GM04504 (cell line): ENCODE measurements at places on chromosomes 6 and 20.

DNA sequence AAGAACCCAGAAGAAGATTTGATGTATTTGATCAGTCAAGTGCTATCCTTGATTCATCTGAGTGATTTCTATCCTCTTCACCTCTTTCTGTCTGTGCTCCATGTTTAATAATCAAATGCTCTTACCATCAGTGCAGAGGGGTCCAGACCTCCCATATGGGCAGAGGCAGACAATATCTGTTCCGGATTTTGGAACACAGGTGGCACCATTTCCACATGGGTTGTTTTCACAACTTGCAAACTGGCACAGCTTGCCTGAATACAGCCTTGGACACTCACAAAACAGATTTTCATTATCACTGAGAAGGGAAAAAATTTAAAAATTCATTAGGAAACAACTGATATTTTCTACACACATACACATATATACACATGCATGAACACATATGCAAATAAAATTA, 228.5 kb downstream of the PHF3 start:
- no peak for DNase-seq

DNA sequence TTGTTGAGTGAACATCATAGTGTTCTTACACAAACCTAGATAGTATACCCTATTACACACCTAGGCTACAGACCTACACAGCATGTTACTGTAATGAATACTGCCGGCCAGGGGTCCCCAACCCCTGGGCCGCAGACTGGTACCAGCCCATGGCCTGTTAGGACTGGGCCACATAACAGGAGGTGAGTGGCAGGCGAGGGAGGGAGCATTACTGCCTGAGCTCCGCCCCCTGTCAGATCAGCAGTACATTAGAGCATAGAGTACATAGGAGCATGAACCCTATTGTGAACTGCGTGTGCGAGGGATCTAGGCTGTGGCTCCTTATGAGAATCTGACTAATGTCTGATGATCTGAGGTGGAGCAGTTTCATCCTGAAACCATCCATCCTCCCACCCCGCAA, 126.3 kb downstream of the PRND start:
- no peak for DNase-seq

- no peak for DNase-seq
These were observed 295.0 kb upstream of the PRDM1 start for GRCh38 chr6:105791179-105791578.

GRCh38 chr6:1399085-1399780, 9.9 kb downstream of the FOXF2 start:
- no peak for DNase-seq

GRCh38 chr20:16048876-16049275, 524.4 kb downstream of the KIF16B start:
- no peak for DNase-seq

DNA sequence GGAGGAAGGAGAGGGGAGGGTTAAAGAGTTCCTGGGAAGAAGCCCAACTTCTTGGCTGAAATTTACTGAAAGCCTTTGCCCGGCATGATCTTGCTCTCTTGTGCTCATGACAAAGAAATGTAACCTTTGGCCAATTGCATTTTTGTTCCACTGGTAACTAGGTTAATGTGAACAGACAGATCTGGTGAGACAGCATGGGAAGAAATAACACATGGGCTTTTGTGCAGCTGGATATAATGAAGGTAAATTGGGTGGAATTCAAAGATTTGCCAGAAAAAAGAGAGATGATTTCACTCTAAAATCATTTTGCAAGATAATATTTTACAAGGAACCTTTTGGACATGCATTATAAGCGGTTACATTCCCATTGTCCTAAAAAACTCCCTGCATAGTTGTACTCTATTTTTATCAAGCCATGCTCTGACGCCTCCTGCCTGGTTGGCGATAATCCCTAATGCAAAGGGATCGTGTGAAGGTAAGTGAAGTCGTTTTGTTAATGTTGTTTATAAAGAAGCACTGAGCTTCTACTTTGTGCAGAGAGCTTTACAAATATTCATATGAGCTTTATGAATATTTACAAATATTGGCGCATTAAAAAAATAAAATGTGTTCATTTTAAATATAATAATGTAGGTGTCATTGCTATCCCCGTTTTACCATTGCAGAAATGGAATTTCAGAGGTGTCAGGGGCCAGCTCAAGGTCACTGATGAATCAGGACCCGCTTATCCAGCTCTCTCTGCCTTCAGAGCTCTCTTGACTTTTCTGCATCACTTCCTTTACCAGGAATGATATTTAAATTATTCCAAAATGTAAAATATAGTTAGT, 161.3 kb upstream of the AGPAT4 start:
- peak; percentile 94 for DNase-seq

DNA sequence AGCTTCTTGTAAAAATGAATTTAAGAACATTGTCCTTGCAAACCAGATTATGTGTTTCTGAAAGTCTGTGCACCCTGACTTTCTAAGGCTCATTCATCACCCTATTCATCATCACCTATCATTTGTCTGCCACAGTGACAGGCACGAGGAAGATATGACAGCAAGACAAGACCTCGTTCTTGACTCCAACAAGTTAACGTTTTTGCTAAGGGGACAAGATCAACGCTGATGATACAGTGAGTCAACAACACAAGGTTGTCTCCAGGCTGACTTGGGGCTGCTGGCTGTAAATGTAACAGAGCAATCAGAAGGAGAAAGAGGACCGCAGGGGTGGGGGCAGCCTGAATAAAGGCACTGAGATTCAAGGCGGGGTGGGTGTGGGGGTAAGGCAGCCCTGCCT, 94.2 kb downstream of the FOXC1 start:
- DNase-seq = no peak

- DNase-seq = peak; percentile 23
These were observed 535.0 kb downstream of the RFPL4B start for GRCh38 chr6:112881828-112882780.

GRCh38 chr20:58162986-58163385, 65.5 kb downstream of the ANKRD60 start:
- DNase-seq = no peak

GRCh38 chr20:47181056-47181862, 175.2 kb downstream of the ZMYND8 start:
- peak; percentile 31 for DNase-seq

DNA sequence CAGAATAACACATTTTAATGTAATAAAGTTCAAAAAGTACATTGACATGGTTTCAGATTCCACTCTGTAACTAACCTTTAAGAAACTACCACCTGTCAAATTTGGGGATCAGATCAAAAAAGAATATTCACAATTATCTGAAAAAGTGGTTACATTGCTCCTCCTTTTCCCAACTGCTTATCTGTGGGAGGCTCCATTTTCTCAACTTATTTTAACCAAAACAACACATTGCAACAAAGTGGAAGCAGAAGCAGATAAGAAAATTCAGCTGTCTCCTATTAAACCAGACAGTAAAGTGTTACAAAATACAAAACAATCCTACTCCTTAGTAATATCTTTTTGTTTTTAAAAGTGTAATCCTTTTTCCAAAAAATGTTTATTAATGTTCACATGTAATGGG, 61.4 kb downstream of the PDSS2 start:
- DNase-seq = no peak

DNA sequence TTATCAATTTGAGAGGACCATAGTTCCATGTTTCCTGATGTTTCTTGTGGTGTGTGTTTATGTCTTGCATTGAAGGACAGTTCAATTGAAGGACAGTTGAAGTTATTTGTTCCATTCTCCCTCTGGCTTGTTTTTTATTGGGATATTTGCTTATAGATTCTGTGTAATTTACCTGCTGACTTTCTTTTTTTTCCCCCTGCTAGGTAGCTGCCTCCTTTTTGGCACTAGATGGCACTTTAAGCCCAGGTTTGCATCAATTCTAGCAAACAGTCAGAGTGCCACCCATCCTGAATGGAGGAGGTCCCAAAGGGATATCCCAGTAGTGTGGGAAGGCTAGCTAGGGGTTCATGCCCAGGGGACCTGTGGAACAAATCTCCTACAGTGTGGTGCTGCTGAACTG, 78.1 kb downstream of the CFAP61 start:
- no peak for DNase-seq

DNA sequence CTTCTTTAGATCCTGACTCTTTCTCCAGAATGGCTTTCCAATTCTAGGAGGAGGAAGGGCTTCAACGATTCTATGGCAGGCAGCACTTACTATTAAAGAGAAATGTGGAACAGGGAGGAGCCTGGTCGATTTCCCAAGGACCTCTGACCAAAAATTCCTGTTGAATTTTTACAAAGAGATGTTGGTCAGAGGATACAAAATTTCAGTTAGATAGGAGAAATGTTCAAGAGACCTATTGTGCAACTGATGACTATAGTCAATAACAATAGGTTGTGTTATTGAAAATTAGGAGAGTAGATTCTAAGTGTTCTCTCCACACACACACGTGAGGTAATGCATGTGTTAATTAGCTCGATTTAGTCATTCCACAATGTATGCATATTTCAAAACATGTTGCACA, 130.1 kb upstream of the TNFAIP3 start:
- no peak for DNase-seq

GRCh38 chr6:46014511-46015118, 1.0 kb downstream of the CLIC5 start:
- no peak for DNase-seq

DNA sequence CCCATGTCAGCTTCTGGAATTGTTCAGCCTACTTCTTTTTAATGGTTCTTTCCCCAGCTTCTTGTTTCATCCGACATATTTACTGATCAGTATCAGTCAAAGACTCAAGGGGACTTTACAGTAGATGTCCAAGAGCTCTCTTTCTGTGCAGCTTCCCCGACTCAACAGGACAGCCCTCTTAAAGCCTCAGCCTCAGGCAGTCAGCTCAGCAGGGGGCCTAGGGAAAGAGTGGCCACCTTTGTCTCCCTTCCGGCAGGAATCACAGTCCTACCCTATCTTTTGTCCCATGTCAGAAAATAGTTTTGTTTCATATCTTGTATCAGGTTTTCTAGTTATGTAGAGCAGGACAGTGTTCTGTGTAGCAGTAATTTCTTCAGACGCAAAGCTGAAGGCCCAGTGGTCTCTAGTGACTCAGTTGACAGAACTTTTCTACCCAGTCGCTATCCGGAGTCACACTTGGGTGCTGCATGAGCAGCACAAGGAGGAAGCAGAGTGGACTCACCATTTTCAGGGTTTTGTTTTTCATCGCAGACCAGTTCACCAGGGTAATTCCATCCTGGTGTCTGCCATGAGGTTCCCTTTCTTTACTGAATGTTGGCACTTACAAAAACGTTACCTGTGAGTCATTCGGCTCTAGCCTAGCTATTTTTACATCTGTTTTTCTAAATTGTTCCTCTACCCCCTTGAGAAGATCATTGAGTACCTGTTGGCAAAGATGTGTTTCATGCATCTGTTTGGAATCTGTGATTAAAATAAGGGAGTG, 47.7 kb downstream of the SPATA2 start:
- DNase-seq = no peak

GRCh38 chr20:57240581-57241362, 25.7 kb downstream of the BMP7 start:
- DNase-seq = no peak

- peak; percentile 96 for DNase-seq
These were observed 2.8 kb upstream of the PHF20 start for GRCh38 chr20:35768731-35769664.

- peak; percentile 84 for DNase-seq
These were observed 89.2 kb downstream of the UST start for GRCh38 chr6:148835920-148836441.

- no peak for DNase-seq
These were observed 114.0 kb upstream of the LAMP5 start for GRCh38 chr20:9400171-9401025.

GRCh38 chr6:154653853-154654252, 79.4 kb upstream of the SCAF8 start:
- peak; percentile 6 for DNase-seq

DNA sequence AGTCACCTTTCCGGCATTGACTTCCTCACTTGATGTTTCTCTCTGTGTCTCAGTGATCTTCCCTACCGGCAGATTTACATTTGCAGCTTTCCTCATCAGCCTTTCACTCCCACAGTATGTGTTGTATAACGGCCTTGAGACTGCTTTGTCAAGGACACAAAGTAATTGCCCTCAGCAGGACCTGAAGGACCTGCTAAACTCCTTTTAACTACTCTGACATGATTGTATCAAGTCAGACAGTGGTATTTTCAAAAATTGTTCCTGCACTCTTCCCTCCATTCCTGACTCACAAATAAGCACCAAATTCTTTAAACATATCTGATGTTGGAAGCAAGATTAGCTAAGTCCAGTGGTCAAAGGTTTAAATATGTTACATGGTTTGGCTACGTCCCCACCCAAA, 62.4 kb downstream of the PDE10A start:
- no peak for DNase-seq

DNA sequence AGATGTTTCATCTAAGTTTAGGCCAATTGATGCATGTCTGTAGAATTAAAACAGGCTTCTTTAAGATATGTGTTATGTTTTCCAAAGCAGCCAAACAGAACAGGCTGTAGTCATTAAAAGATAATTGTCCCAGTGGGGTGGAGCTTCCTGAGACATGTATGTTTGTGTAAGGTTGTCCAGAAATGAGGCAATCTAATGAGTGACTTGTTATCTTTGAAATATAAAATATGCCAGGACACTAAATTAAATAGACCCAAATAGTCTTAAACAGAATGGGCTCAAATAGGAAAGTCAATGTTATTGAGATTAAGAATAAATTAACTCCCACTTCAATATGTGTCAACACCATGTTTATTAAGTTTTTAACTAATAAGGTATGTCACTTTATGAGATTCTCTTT, 204.7 kb upstream of the RNF217 start:
- no peak for DNase-seq

- no peak for DNase-seq
These were observed 40.1 kb downstream of the ADNP start for GRCh38 chr20:50891138-50891537.

DNA sequence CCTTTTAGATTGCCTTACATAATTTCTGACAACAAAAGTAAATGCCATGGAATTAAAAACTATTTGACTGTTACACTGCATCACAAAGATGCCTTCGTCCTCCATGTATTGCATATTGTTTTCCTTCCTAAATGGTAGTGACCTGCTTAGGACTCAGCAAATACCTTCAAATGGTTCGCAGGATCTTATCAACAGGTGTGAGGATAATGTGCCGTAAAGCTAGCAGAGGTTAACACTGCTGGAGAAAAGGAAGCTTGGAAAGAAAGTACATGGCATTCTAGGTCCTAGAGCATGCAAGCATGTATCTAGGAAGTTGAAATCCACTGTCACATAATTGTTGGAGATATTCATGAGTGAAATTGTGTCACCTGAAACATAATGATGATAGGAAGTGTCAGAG, 5.5 kb downstream of the CLVS2 start:
- DNase-seq = no peak

- no peak for DNase-seq
These were observed 87.7 kb downstream of the CDH22 start for GRCh38 chr20:46220455-46221207.

- DNase-seq = no peak
These were observed 32.0 kb downstream of the TM9SF4 start for GRCh38 chr20:32141465-32141980.

GRCh38 chr6:53322188-53323029, 26.3 kb downstream of the ELOVL5 start:
- DNase-seq = no peak
